ENCODE measurements at places on chromosomes 13 and 19. TPM values are rescaled to one million over a fixed set of nuclear protein-coding genes. Genes with fewer than 3 reads are reported as not detected.

- DNase-seq: no peak
Observed at GRCh38 chr19:45769821-45770191, 754 bp upstream of the SIX5 start.

Gene TTYH1
- total RNA-seq: 3.6 TPM

Gene TMEM86B
- 0.79 TPM for total RNA-seq

- no peak for DNase-seq
Observed at GRCh38 chr13:54950546-54950945, 1921.9 kb downstream of the OLFM4 start.

DNA sequence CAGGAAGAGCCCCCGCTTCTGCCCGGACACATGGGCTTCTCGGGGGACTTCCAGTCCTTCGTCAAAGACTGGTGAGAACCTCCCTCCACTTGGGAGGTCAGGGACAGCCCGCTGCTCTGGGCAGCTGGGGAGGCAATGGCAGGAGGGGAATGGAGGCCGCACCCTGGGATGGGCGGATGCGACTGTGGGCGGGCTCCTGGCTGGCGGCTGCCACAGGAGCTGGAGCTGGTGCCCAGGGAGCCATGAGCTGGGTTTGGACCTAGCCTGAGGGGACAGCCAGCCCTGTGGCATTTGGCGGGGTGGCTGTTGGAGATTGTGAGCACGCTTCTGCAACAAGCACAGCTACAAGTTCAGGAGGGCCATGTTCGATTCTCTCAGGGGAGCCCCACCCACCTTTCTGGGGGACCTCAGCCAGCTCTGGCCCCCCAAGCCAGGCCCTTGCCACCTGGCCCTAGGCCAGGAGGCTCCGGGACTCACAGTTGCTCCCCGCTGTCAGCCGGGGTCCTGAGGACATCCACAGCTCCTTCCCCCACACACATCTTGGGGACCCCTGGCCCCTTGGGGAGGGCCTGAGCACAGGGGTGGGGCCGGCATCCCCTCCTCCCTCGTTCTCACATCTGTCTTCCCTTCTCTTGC, 3.0 kb upstream of the TGFBR3L start:
- no peak for DNase-seq

Gene LILRB4
- 1.1 TPM for total RNA-seq

GRCh38 chr19:9847087-9847671, 12.1 kb downstream of the PIN1 start:
- no peak for DNase-seq

Gene MISP
- total RNA-seq: 1.4 TPM

DNA sequence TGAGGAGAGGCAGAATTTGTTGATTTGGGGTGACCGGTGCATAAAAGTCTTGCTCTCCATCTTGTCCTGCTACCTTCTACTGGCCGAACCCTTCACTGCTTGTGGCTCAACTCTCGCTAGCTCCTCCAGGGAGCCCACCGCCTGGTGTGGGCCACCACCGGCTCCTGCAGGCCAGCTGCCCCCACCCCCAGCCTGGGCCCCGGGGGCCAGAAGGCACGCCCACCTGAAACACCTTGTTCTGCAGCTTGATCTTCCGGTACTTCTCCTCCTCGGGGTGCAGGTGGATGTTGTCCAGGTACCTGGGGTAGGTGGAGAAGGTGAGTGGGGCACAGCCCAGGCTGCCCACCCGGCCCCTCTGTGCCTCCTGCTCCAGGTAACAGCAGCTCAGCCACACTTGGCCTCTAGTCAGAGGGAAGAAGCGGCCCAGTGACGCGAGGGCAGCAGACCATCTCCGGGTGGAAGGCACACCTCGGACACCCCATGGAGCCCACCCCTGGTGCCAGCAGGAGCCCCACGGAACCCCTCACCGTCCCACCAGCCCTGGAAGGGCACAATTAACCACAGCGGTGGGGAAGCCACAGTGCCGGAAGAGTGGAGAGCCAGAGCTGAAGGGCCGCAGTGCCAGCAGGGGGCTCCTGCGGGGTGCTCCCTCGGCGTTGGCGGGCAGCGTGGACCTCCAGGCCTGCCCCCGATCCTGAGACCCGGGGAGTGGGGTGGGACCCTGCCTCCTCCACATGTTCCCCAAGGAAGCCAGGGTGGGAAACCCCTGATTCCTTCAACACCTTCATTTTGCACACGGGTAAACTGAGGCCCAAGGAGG, 10.1 kb downstream of the UBXN6 start:
- no peak for DNase-seq

Gene ZNF285
- total RNA-seq: 11.1 TPM

Gene KIR3DL1
- total RNA-seq: not detected

DNA sequence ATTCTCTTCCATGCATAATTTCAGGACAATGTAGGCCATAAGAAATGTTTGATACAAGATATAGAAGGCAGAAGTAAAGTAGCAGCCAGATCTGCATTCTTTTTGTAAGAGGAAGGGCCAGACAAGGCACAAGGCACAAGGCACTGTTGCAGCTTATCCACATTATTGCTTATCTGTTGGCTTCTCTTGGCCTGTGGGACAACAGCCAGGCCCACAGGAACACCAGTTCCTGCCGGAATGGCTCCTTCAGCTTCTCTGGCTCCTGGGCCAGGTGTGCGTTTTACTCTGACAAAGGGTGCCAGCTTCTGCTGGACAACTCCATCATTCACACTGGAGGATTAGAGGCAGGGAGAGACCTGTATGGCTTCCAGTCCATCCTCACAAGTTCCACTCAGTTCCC, 29.2 kb downstream of the GPR180 start:
- DNase-seq: no peak

Data from urinary bladder (tissue), 4 donors.